Kidney glomerular epithelial cell (primary cell): ENCODE measurements at places on chromosomes 5 and 9.

GRCh38 chr5:68169903-68170302, 45.7 kb upstream of the PIK3R1 start:
- DNase-seq, result no peak

- DNase-seq, result no peak
Observed at GRCh38 chr5:36600917-36601527, 5.4 kb upstream of the SLC1A3 start.

GRCh38 chr9:83521411-83521810, 16.8 kb downstream of the FRMD3 start:
- peak; percentile 7 for DNase-seq

GRCh38 chr9:98484162-98484561, 224.6 kb downstream of the GABBR2 start:
- no peak for DNase-seq

DNA sequence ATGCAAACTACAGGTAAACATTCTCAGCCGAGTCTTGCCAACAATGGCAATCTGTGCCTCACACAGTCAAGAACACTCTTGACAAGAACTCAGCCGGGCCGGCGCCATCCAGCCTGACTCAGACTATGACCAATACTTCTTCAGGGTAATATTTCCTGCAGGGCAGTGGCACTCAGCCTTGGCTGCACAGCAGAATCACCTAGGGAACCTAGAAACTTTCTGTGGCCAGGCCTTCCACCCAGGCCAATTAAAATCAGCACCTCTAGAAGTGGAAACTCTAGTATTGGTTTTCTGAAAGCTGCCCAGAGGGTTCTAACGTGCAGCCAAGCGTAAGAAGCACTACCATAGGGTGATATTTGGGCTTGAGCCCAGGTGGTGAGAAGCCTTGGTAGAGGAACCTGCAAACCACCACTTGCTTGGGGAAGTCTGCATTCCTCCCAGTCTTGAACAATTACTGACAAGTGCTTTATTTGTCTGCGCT, 120.6 kb downstream of the TTLL11 start:
- peak; percentile 85 for DNase-seq

- DNase-seq, result peak; percentile 4
Observed at GRCh38 chr5:42756606-42757601, at the start of gene CCDC152. Gene CCDC152 (plus strand): TSS chr5:42756818. CDS start chr5:42759122, 2,304 bp downstream.

- DNase-seq, result no peak
Observed at GRCh38 chr5:122398016-122398415, 86.0 kb downstream of the SNCAIP start.

DNA sequence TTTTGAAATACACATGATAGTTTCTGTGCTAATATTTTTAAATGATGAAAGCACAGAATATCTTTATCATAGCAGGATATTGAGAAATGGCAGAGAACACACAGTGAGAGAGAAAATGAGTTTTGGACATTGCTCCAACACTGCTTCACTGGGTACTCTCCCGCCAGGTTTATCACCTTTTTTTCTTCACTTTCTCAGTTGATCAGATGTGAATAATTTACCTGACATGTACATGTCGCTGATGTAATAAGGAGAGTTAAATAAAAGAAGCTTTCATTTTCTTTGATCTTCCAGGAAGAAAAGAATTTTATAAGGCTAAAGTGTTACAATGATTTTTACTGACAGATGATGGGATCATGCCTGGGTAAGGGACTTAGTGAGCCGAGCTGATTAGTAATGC, 134.5 kb downstream of the ALDH1A1 start:
- DNase-seq, result no peak

DNA sequence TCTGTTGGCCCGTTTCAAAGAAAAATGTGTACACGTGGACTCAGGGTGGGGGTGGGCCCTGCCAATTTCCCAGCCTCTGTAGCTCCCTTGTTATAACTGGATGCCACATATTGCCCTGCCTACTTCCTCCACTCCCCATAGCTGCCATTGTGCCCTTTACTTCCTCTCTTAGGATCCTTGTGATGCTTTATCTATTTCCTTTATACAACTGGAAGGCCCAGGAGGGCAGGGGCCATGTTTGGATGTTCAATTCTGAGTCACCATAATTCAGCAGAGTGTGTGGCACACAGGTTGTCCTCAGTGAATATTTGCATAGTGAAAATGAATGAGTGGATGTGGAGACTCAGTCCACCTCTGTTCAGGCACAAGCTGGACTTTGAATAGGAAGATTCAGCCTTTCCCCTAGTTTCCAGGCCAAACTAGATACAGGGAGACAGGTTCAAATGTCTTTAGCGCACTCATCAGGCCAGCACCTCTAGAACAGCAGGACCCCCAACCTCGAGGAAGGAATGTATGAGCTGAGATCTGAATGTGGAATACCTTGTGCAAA, 10.6 kb upstream of the FEM1C start:
- no peak for DNase-seq

DNA sequence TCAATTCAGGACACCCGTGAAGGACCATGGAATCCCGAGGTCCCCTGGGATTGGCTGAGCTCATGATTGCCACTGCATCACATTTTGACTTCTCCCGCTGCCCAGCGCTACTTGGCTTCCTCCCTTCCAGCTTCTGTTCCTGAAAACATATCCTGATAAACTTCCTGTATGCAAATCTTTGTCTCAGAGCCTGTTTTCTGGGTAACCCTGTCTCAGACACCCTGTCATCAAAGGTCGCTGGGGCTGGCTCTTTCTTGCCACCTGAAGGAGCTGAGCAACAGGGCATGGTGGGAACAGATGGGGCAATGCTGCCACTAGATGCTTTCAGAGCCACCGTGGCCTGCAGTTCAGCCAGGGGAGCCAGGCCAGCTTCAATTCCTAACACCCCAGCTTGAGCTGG, 154.3 kb upstream of the TBC1D2 start:
- no peak for DNase-seq

- DNase-seq, result no peak
Observed at GRCh38 chr9:126532489-126532888, 81.2 kb upstream of the LMX1B start.

- no peak for DNase-seq
Observed at GRCh38 chr5:104628911-104629310, 1066.3 kb upstream of the NUDT12 start.

- DNase-seq, result no peak
Observed at GRCh38 chr5:6466975-6467567, 18.4 kb downstream of the UBE2QL1 start.

GRCh38 chr9:119758241-119758640, 389.0 kb upstream of the BRINP1 start:
- no peak for DNase-seq

- no peak for DNase-seq
Observed at GRCh38 chr9:100346836-100347235, 5.9 kb downstream of the TEX10 start.
